ENCODE measurements at places on chromosomes 7 and 10.

- no peak for DNase-seq
Observed at GRCh38 chr7:69657985-69658384, 59.7 kb downstream of the AUTS2 start.

GRCh38 chr7:101134399-101134980 is 7.6 kb downstream of the SERPINE1 start:
- no peak for DNase-seq

DNA sequence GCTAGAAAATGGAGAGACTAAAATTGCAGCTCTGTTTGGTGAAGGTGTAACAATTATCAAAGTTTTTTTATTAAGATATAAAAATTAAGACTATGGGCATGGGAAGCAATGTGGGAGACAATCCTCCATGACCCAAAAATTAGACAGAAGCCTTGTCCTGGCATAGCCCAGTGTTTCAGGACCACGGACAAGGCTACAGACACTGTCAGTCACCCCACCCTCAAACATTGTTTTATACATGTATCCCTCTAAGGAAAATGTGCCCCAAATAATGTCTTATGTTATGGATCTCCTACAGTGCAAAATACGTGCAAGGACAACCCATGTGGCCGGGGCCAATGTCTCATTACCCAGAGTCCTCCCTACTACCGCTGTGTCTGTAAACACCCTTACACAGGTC is 24.0 kb downstream of the HABP2 start:
- DNase-seq = peak; percentile 14

DNA sequence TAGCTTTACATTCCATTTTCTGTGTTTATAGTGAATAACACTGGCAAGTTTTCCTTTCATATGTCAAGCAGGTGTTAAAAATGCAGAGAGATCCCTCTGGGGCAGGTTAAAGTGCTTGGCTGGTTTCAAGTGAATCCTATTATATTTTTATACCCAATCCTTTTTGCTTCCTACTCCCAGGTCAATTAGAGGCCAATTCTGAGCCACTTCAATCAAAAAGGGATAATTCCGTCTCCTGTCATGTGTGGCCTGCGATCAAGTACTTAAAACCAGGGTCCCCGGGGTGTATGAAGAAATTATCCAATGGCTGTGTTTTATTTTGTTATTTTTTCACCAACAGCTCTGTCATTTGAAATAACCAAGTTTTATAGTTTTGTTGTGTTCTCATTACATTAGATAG is 313.2 kb downstream of the PRPF18 start:
- DNase-seq = no peak

DNA sequence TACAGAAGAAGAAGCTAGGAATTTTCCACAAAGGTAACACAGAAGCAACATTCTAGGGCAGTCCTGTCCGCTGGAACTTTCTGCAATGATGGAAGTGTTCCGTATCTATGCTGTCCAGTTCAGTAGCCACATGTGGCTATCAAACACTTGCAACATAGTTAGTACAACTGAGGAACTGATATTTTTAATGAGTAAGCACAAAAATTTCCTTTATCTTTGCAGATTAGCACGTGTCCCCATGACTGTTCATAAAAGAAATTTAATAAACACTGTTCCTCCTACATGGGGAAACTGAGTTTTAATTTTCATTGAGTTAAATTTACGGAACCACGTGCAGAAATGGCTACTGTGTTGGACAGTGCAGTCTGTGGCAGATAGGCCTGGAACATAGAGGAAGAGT is 336.4 kb upstream of the KMT2E start:
- no peak for DNase-seq

DNA sequence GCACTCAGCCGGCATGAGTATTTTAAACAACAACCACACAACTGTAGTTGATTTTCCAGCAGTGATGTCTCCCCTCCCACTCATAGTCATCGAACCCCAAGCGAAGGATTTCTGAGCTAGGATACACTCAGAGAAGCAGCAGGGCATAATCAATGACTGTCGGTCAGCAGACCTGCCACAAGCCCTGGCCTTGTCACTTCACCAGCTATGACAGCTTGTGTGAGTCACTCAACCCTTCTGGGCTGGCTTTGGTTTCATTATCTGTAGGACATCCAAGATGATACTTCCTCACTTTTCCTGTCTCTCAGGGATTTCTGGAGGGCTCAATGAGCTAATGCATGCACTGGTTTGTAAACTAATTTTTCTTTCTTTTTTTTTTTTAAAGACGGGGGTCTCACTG is 22.0 kb upstream of the UBE3C start:
- no peak for DNase-seq

- no peak for DNase-seq
Observed at GRCh38 chr7:151773797-151774196, 103.1 kb downstream of the PRKAG2 start.

DNA sequence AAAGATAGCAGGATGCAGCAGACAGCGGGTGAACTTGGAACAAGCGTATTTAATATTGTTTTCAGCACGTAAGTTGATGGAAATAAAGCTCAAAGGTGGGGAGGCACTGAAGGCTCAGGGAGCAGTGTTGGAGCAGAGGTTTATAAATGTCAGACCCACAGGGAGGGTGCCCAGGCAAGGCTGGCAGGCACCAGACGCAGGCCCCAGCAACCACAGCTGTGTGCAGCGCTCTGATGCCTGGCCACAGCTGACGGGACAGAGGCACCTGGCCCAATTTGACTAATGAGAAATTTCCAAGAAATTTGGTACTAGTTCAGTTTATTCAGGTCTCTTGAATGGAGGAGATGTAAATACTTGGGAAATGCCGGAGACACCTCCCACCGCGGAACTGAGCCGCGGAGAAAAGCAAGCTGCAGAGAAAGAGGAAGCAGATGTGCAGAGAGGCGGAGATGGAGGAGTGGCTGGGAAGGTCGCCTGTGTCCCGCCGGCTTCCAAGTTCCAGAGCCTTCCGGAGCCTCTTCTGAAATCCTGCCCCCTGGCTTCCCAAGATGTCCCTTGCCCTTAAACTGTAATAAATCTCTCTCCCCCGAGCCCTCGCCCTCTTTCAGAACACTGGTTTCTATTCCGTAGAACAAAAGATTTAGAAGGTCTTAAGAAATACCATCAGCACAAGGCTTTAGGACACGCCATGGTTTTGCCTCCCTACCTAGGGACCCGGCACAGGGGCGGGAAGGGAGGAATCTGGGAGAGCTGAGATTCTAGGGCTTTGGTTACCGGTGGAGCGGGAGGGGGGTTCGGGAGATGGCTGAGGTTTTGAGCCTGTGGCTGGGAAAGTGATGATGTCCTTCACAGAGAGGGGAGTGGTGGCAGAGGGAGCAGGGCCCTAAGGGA is 38.4 kb upstream of the PLXNA4 start:
- no peak for DNase-seq

GRCh38 chr10:116126954-116127695 is 145.9 kb downstream of the GFRA1 start:
- DNase-seq = no peak

DNA sequence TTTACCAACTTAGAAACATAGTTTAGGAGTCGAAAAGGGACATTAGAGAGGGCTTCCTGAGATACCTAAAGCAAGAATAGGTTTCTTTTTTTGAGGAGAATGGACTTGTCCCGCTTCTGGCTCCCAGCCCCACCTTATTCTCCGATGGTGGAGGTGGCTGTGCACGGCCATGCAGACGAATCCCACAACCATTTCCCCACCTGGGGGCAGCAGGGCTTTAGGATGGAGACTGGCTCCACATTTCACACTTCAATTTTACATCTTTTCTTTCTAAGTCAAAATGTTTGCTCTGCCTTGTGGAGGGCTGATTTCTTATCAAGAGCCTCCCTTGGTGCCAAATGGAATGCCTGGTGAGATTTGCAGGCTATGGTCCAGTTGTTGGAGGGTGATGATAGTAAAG is 118.5 kb downstream of the GLRX3 start:
- no peak for DNase-seq

DNA sequence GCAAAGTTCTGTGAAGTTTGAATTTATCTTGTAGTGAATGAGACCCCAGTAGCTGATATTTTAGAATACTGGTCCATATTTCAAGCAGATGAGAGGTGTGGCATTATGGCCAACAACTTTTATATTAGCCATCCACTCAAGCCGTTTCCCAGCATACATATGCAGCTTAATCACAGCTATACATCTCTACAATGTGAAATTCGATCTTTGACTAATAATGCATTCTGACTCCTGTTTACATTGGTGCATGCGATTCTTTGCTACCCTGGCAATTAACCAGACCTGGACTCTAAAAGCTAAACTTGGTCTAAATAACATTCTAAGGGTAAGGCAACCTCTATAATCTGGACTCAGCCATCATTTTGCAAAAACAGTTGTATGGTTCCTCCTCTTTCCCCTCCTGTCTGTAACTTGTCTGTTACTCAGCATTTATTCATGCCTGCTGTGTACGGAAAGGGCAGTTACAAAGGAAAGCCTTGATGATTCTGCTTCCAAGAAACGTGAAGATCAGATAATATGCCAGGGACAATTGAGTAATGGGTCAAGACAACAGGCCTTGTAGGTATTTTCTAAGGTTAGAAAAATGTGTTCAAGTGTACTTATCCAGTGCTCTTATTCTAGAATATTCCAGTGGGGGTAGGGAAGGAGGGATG is 50.6 kb downstream of the PNLIPRP2 start:
- peak; percentile 52 for DNase-seq

DNA sequence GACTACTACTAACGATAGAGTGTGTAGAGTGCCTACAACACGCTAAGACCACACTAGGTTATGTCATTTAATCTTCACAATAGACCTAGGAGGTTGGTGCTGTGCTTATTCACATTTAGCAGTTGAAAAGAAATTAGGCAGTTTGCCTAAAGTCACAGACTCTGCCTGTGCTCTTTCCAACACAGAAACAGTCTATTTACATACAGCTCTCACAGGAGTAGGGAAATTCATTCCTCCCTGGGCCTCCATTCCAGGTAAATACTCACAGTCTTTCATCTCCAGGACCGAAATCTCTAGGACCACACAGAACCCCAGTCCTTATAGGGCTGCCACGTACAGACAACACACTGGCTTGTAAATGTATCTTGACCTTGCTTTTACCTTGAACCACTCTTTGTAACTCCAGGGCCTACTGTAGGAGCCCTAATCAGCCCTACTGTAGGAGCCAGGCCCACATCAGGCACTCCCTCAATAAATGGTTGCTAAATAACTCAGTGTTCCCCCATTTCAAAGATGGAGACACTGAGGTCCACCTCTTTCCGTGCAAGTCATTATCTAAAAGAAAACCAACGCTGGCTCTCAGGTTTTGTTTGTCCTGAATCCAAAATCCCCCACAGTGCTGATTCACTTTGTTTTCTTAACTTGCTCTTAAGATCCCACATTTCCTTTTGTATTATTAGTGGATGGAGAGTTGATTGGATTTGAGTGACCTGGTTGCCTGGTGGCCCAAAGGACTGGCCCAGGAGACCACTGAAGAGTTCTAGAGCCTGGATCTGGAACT is 146.9 kb downstream of the KCNMA1 start:
- DNase-seq = no peak

GRCh38 chr7:130084037-130084875 is 13.9 kb downstream of the KLHDC10 start:
- peak; percentile 31 for DNase-seq

- DNase-seq = no peak
Observed at GRCh38 chr7:91892099-91892705, 11.7 kb upstream of the MTERF1 start.

DNA sequence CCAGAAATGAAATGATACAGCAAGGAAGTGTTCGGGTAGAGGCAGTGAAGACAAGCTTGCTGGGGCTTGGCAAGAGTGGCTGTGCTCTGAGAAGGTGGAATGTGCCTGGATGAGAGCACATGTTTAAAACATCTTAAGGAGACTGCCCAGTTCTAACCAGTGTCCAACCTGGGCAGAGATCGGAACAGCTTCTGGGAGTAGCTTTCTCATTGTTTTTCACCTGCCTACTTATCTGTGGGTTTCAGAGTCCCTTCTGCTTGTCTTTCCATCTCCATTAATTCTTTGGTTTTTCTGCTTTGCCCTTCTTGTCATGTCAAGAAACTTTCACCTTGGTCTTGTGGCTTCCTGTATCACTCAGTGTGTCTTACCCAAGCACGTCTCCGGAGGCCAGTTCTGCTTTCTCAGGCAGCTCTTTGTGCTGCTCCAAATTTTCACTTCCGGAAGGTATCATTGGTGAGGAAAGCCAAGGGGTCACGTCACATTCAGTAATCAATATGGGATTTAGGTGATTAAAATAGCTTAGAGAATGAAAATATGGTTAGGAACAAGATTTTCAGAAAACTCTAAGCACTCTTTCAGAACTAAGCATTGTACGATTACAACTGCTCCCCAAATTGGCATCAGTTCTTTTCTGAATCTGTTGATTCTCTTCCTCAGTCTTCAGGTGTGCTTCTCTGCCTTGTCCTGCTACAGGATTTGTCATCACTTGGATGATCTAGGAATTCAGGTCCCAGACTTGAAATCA is 5.5 kb upstream of the LAMB4 start:
- no peak for DNase-seq
